HuH-7.5 (cell line): ENCODE measurements at places on chromosomes 7 and 10.
A peak's percentile ranks its signal among the peaks of the same experiment; 100 is the strongest.

GRCh38 chr10:58225654-58226053 lies 42.0 kb downstream of the IPMK start:
- DNase-seq = no peak

GRCh38 chr10:78457804-78458482 lies 424.3 kb downstream of the RPS24 start:
- DNase-seq = no peak

- no peak for DNase-seq
These were observed 322.6 kb downstream of the RNLS start for GRCh38 chr10:88260329-88261051.

GRCh38 chr10:5486853-5487235 lies 12.5 kb downstream of the CALML5 start:
- no peak for DNase-seq

DNA sequence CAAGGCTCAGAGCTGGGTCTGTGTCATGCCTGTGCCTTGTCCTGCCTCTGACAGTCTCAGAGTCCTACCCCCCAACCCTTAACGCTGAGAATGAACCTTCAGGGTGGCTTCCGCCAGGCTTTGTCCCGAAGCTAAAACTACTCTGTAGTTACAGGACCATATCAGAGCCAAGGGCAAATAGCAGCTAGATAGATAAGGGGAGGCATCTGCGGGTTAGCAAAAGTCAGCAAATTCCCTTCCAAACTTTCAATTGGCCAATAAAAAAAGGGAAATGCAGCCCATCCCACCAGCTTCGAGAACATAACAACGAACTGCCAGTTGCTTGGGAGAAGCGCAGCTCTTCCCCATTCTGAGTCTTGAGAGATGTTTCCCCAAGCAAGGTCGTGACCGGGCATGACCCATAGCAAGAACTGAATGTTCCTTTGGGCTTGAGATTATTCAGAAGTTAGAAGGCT lies 17.7 kb downstream of the CCL24 start:
- no peak for DNase-seq

DNA sequence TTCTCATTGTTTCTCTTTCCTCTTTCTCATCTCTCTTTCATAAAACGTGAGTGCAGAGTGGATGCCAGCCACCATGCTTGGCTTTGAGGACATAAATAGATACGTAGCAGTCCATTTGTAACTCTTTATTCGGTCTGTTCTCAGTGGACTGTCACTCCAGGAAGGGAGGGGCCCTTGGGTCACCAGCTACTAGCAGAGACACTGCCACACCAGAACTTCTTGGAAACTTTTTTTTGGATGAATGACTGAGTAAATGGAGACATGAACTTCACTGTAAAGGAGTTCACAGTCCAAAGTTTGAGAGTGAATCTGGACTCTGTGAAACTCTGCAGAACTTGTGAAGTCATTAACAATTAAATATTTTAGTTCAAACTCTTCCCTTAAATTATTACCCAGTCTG lies 20.2 kb downstream of the CHN2 start:
- no peak for DNase-seq

- peak; percentile 68 for DNase-seq
These were observed 28.4 kb downstream of the UBE2D4 start for GRCh38 chr7:43954524-43955228.

- no peak for DNase-seq
These were observed 224.2 kb upstream of the AUTS2 start for GRCh38 chr7:69374044-69374425.

DNA sequence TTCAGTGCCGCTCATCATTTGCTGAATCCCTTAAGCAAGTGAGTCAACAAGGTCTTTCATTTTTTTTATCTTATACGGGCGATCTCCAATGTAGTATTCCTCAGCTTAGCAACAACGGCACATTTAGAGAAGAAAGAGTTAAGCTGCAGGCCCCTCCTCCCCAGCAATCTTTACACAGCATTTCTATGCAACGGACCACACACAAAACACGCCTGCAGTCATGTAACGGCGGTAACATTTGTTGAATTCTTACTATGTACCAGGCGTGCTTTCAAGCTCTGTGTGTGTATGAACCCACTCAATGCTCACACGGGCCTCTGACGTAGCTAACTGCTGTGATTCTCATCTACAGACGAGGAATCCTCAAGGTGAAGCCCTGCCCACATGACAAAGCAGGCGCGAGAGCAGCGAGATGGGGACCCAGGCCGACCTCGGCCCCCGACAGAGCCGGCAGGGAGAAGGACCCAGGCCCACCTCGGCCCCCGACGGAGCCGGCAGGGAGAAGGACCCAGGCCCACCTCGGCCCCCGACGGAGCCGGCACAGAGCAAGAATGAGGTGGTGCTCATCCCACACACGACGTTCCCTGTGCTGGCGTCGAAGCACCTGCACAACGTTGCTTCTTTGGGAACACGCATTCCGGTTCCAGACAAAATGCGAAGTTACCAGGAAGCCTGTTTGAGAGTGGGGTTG lies 240.7 kb downstream of the ZMYND11 start:
- no peak for DNase-seq

- DNase-seq = no peak
These were observed 30.1 kb downstream of the TNS3 start for GRCh38 chr7:47551668-47552440.

DNA sequence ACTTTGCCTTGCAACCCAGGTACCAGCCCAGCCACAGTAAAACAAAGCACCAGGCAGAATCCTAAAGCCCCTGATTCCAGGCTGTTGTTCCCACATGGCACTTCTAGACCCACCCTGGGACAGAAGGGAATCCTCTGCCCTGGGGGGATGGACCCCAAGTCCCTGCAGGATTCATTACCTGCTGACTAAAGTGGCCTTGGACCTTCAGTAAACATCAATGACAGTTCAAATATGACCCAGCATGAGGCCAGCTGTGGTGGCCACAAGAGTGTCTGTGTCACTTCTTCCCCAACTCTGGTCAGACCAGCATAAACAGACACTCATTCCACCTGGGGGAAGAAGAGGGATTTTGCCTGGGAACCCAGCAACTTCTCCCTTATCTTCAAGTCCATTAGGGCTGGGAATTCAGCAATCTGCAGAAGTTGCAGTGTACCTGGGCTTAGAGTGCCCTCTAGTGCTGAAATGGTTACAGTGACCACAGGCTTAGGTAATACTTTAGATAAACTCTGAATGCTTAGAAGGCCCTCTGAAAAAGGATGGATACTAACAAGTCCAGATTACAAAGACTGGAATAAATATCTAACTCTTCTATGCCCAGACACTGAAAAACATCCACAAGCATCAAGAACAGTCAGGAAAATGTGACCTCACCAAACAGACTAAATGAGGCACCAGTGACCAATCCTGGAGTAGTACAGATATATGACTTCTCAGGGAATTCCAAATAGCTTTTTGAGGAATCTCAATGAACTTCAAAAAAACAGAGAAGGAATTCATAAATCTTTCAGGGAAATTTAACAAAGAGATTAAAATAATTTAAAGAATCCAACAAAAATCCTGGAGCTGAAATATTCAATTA lies 108.5 kb upstream of the TMEM168 start:
- peak; percentile 40 for DNase-seq

DNA sequence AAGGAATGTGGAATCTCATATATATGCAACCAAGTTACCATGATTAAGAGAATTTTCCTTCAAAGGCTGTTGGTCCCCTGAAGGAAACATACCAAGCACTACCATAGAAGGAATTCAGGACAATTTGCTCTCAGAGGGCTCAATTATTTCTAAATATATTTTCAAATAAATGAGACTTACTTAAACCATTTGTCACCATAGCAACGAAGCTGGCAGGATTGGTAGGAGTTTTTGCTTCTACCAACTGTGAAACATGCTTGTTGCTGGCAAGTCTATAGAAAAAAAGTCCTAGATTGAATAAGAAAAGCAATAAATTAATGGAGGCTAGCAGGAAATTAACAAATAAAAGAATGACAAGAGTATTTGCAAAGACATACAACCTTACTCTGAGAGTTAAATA lies 156.9 kb upstream of the NPSR1 start:
- no peak for DNase-seq

DNA sequence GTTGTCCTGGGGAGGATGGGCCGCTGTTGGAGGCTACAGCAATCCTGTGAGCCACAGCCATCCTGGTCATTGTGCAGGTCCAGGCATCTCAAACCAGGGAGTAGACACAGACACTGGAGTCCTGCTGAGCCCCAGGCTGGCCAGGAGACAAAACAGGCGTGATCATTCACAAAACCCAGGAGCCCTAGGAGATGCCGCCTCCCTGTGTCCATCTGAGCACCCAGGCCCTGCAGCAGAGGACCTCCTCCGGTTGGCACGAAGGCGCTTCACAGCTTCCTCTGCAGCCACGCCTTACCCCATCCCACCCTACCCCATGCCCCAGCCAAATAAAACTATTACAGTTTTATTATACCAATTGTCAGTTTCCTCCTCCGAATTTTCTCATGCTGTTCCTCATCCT lies 183.6 kb downstream of the PLXNA4 start:
- DNase-seq = no peak

DNA sequence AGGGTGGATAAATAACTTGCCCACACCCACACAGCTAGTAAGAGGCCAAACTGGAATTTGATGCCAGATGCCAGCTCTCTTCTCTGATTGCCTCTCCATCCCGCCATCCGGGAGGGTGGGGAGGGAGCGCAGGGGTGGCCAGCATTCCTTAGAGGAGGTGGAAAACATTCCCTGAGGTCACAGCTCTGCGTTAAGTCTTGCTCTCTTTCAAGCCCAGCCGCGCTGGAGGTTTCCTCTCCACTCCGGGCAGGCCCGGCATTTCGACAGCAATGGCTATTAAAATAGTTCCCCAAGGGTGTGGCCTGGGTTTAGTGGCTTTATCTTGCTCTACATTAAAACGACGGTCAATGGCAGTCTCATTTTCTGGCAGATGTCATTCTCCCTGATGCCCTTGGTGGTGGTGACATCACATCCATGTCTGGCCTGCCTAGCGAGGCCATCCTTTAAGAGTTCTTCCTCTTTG lies 16.1 kb upstream of the C10orf71 start:
- no peak for DNase-seq

GRCh38 chr10:63866747-63867140 lies 345.5 kb downstream of the REEP3 start:
- no peak for DNase-seq

DNA sequence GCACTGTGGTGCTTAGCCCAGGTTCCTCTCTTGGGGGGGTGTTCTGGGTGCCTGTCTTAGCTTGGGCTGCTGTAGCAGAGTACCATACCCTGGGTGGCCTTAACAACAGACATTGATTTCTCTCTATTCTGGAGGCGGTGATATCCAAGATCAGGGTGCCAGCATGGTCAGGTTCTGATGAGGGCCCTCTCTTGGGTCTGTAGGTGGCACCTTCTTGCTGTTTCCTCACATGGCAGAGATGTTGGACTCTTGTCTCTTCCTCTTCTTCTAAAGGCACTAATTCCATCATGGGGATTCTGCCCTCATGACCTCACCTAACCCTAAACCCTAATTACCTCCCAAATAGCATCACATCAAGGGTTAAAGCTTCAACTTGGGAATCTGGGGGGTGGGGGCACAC lies 19.9 kb upstream of the CRHR2 start:
- no peak for DNase-seq
